Activated CD4-positive, alpha-beta T cell treated with anti-CD3 and anti-CD28 coated beads, Interleukin-2, amount 10 ng/mL, durations not matched to agents 24 days and 14 days (primary cell): ENCODE measurements at places on chromosomes 5 and 9. TPM values are rescaled to one million over a fixed set of nuclear protein-coding genes. Genes with fewer than 3 reads are reported as not detected.

- DNase-seq: no peak
- peak overlapping the region; percentile 62 for H3K4me3 ChIP-seq
- peaks cover 31% of the 10 kb centered on the region for H3K4me1 ChIP-seq
- peak overlapping the region; percentile 72 for H3K27ac ChIP-seq
- no peaks in the 10 kb centered on the region for H3K36me3 ChIP-seq
- H3K27me3 ChIP-seq: no peaks in the 10 kb centered on the region
Observed at GRCh38 chr5:55540525-55540924, 5.8 kb upstream of the PLPP1 start.

DNA sequence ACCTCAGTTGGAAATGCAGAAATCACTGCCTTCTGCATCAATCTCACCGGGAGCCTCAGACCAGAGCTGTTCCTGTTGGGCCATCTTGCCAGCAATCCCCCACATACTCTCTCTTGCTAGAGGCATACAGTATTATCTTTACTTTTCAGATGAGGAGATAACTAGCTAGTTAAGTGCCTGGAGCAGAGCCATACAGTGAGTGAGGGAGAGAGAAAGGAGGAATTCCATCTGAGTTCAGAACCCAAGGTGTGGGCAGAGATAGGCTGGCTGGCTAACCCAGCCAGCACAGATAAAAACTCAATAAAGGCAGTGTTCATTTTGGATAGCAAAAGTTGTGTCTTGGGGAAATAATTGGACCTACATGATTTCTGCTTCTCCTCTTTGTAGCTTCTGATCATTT is 268.0 kb upstream of the KIF2A start:
- DNase-seq: no peak
- no peak overlapping the region for H3K27ac ChIP-seq
- no peaks in the 10 kb centered on the region for H3K36me3 ChIP-seq
- H3K4me3 ChIP-seq: no peak overlapping the region
- H3K4me1 ChIP-seq: no peaks in the 10 kb centered on the region

GRCh38 chr5:179208706-179209358 is 136.4 kb downstream of the ADAMTS2 start:
- H3K27me3 ChIP-seq: no peaks in the 10 kb centered on the region
- H3K4me1 ChIP-seq: no peaks in the 10 kb centered on the region
- no peak for DNase-seq
- no peak overlapping the region for H3K27ac ChIP-seq
- H3K36me3 ChIP-seq: no peaks in the 10 kb centered on the region

DNA sequence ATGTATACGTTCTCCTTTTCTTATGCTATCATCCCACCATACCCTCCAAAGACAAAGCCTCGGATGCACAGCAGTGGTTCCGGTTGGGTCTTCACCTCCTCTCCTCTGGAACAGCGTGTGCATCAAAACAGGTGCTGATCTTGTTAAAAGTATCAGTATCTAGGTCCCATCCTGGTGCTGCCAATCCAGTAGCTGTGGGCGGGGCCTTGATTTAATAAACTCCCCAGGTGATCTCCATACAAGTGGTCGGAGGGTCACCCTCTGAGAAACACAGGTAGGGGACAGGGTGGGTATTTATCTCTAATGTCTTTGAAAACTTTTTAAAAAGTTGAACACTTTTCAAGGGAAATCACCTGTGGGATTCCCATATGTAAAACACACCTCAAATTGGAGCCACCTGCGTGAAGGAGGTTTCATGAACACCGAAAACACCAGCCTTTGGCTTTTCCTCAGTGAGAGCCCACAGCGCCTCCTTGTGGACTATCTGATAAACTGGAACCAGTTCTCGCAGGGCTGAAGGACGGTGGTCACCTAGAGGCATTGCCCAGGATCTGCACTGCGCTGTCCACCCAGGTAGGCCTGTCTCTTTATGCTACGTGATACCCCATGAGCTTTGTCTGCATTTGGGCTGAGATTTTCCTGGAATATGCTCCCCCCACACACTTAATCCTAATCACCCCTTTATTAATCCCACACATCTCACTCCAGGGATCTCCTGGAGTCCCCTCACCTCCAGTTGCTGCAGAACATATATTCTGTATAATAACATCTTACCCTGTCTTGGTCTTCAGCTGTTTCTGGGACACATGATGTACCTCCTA is 80.5 kb upstream of the EPB41L4B start:
- no peaks in the 10 kb centered on the region for H3K36me3 ChIP-seq
- peaks cover 12% of the 10 kb centered on the region for H3K27me3 ChIP-seq
- peak overlapping the region; percentile 82 for H3K27ac ChIP-seq
- H3K4me1 ChIP-seq: peaks cover 15% of the 10 kb centered on the region
- peak; percentile 83 for DNase-seq

DNA sequence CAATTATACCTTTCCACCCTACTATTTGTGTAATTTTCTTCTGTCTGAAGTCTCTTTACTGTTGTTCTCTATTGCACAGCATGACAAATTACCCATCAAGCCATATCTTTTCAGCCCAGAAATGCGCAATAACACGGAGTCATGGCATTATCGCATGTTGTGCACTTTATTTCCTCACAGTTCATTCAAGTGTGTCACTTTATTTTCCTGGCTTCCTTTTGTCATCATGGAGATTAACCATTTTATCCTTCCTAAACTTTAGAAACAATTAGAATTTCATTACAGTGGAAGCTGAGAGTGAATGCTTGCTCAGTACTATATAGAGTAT is 41.3 kb upstream of the MEF2C start:
- H3K36me3 ChIP-seq: no peaks in the 10 kb centered on the region
- H3K4me3 ChIP-seq: no peak overlapping the region
- no peak for DNase-seq

GRCh38 chr9:120265791-120266190 is 314.2 kb downstream of the CDK5RAP2 start:
- no peak overlapping the region for H3K4me3 ChIP-seq
- no peaks in the 10 kb centered on the region for H3K36me3 ChIP-seq
- H3K27ac ChIP-seq: no peak overlapping the region
- H3K4me1 ChIP-seq: no peaks in the 10 kb centered on the region
- DNase-seq: no peak
- H3K27me3 ChIP-seq: no peaks in the 10 kb centered on the region

- peak overlapping the region; percentile 86 for H3K4me3 ChIP-seq
- peak overlapping the region; percentile 85 for H3K27ac ChIP-seq
- peak; percentile 90 for DNase-seq
- no peaks in the 10 kb centered on the region for H3K27me3 ChIP-seq
Observed at GRCh38 chr5:151083081-151083676, 2.3 kb upstream of the TNIP1 start.

GRCh38 chr5:87452837-87453236 is 40.1 kb upstream of the CCNH start:
- DNase-seq: no peak
- peaks cover 6% of the 10 kb centered on the region for H3K4me1 ChIP-seq
- H3K4me3 ChIP-seq: no peak overlapping the region
- peaks cover 11% of the 10 kb centered on the region for H3K27me3 ChIP-seq

- no peaks in the 10 kb centered on the region for H3K27me3 ChIP-seq
- H3K4me3 ChIP-seq: no peak overlapping the region
- H3K27ac ChIP-seq: no peak overlapping the region
- H3K4me1 ChIP-seq: no peaks in the 10 kb centered on the region
- no peak for DNase-seq
Observed at GRCh38 chr9:29475471-29475870, 1902.2 kb upstream of the C9orf72 start.

DNA sequence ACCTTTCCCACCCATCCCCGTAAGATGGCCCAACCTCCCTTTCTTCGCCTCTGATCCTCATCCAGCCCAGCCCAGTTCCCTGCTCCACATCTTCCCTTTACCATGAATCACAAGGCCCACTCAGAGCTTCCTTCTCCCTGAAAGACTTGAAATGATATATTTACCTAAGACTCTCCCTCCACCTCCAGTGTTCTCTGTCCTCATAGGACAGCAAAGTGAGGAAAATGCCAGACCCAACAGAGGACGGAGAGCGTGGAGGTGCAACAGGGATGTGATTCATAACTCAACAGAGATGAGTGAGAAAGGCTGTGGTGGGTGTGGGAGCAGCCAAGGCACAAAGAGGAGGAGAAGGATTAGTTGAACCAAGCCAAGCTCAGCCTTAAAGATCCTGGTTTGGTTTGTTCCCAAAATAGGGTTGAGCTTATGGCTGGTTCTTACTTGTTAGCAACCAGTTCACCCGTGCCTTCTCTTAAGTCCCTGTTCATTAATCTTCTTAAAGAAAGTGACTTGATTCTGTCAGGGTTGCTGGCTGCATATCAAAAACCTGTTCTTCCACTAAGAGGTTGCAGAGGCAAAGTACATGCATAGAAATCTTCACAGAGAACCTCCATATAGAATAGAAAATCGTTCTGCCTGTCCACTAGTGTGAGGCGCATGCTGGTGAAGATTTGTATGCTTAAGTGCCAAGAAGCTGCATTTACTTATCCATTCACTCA is 183.2 kb downstream of the ACTL7B start:
- no peaks in the 10 kb centered on the region for H3K36me3 ChIP-seq
- DNase-seq: no peak
- H3K27ac ChIP-seq: no peak overlapping the region
- no peak overlapping the region for H3K4me3 ChIP-seq
- no peaks in the 10 kb centered on the region for H3K27me3 ChIP-seq
- no peaks in the 10 kb centered on the region for H3K4me1 ChIP-seq

DNA sequence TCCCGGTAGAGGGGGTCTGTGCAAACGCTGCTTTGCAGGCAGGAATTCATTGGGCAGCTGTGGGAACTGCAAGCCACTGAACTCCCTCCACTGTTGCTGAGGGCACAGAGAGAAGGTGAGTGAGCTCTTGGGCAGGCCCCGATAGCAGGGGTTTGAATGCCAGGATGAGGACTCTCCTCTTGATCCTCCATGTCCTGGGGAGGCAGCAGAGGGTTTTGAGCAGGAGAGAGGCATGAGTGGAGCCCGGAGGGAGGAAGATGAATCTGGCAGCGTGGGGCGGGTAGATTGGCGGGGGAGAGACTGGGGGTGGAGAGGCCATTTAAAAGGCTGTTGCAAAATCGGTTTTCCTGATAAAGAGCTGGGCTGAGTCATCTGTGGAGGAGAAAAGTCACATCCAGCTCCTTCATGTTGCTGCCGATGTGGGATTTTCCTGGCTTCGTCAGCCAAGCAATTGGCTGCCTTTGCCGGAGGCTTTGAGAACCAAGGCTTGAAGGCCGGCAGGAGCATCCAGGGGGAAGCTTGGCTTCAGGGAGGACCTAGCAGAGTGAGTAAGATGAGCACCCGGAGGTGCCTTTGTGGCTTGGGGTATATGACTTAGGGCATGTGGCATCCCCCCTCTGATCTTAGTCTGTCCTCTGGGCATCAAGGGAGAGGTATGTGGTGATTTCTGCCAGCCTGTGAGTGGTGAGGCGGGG is at the start of gene SYNPO:
TSS of gene SYNPO (plus strand) at position 350 of the 695 bp plus-strand sequence. CDS start 7,616 bp downstream, outside the sequence.
- DNase-seq: no peak
- no peaks in the 10 kb centered on the region for H3K4me1 ChIP-seq
- no peaks in the 10 kb centered on the region for H3K36me3 ChIP-seq
- H3K27me3 ChIP-seq: peaks cover 29% of the 10 kb centered on the region
- H3K27ac ChIP-seq: no peak within 1 kb of the TSS

GRCh38 chr9:18632632-18633403 is 158.9 kb downstream of the ADAMTSL1 start:
- no peak overlapping the region for H3K4me3 ChIP-seq
- H3K4me1 ChIP-seq: no peaks in the 10 kb centered on the region
- no peaks in the 10 kb centered on the region for H3K27me3 ChIP-seq
- no peak for DNase-seq

- no peak overlapping the region for H3K4me3 ChIP-seq
- no peaks in the 10 kb centered on the region for H3K27me3 ChIP-seq
- DNase-seq: no peak
- H3K36me3 ChIP-seq: no peaks in the 10 kb centered on the region
- no peak overlapping the region for H3K27ac ChIP-seq
Observed at GRCh38 chr5:106451998-106452397, 1218.7 kb downstream of the EFNA5 start.

DNA sequence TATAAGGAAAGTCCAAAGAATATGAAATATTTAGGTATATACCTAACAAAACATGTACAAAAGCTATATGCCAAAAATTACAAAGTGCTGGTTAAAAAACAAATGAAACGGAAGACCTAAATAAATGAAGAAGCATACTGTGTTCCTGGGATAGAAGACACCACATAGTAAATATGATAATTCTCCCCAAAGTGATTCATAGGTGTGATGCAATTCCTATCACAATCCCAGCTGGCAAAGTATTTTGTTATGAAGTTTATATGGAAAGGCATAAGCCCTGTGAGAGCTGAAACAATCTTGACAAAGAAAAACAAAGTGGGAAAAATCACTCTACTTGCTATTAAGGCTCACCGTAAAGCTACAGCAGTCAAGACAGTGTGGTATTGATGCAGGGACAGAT is 2.6 kb upstream of the SMIM23 start:
- H3K4me1 ChIP-seq: no peaks in the 10 kb centered on the region
- H3K36me3 ChIP-seq: no peaks in the 10 kb centered on the region
- H3K4me3 ChIP-seq: no peak overlapping the region
- peaks cover 1% of the 10 kb centered on the region for H3K27me3 ChIP-seq
- no peak for DNase-seq

- DNase-seq: peak; percentile 84
- H3K36me3 ChIP-seq: peaks cover 27% of the 10 kb centered on the region
- peaks cover 7% of the 10 kb centered on the region for H3K27me3 ChIP-seq
- H3K4me3 ChIP-seq: peak overlapping the region; percentile 96
- peak overlapping the region; percentile 92 for H3K27ac ChIP-seq
- H3K4me1 ChIP-seq: peaks cover 13% of the 10 kb centered on the region
Observed at GRCh38 chr9:136848393-136849037, 694 bp upstream of the PHPT1 start.

- H3K4me1 ChIP-seq: no peaks in the 10 kb centered on the region
- no peak overlapping the region for H3K27ac ChIP-seq
- H3K4me3 ChIP-seq: no peak overlapping the region
- H3K36me3 ChIP-seq: no peaks in the 10 kb centered on the region
- DNase-seq: peak; percentile 56
- no peaks in the 10 kb centered on the region for H3K27me3 ChIP-seq
Observed at GRCh38 chr5:168047043-168047668, 244.3 kb upstream of the WWC1 start.

The RIMOC1 gene
- 29.6 and 31.7 TPM in 2 replicates for total RNA-seq

The SLC46A2 gene
- not detected in 2 replicates for total RNA-seq

The PDE8B gene
- 0.17 and 0.19 TPM in 2 replicates for total RNA-seq

The EFNA5 gene
- total RNA-seq: not detected in 2 replicates

The SLC27A4 gene
- total RNA-seq: 37.0 and 37.9 TPM in 2 replicates

The CD74 gene
- total RNA-seq: 322 and 325 TPM in 2 replicates

The MARCOL gene
- total RNA-seq: not detected in 2 replicates

The PCDHB11 gene
- total RNA-seq: not detected in 2 replicates

The KCNV2 gene
- total RNA-seq: not detected in 2 replicates
